Foreskin keratinocyte (primary cell): ENCODE measurements at places on chromosomes 3 and 15. TPM values are rescaled to one million over a fixed set of nuclear protein-coding genes. Genes with fewer than 3 reads are reported as not detected.

NDN gene
- 5.7 and 7.5 TPM in 2 replicates for total RNA-seq

DLEC1 gene
- total RNA-seq: not detected in 2 replicates

CGNL1 gene
- total RNA-seq: 0.35 and 0.54 TPM in 2 replicates

IRAK2 gene
- total RNA-seq: 5.6 and 7.1 TPM in 2 replicates

TWF2 gene
- 96.6 and 107 TPM in 2 replicates for total RNA-seq

ADIPOQ gene
- not detected in 2 replicates for total RNA-seq

PGBD4 gene
- 0.88 and 0.95 TPM in 2 replicates for total RNA-seq
